ENCODE measurements at places on chromosomes 16 and 17.

DNA sequence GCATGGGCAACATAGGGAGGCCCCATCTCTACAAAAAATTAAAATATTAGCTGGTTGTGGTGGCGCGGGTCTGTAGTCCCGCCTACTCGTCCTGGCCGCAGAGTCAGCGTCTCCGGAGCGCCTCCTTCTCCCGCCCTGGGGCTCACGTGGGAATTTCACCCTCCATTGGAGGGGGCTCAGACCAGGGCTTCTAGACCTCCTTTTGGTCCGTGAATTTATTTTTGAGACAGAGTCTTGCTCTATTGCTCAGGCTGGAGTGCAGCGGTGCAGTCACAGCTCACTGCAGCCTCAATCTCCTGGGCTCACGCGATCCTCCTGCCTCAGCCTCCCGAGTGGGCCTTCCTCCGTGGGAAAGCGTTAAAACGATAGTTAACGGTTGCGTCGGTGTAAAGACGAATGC is 394 bp upstream of the NME4 start:
- DNase-seq = no peak

GRCh38 chr17:14768923-14769322 is 468.0 kb downstream of the HS3ST3B1 start:
- DNase-seq = no peak

GRCh38 chr17:46273541-46274236 is 21.2 kb upstream of the LRRC37A start:
- DNase-seq = no peak

GRCh38 chr17:21288571-21289017 is 4.1 kb downstream of the MAP2K3 start:
- DNase-seq = no peak

GRCh38 chr16:56625943-56626654 is 518 bp downstream of the MT1E start:
- no peak for DNase-seq

DNA sequence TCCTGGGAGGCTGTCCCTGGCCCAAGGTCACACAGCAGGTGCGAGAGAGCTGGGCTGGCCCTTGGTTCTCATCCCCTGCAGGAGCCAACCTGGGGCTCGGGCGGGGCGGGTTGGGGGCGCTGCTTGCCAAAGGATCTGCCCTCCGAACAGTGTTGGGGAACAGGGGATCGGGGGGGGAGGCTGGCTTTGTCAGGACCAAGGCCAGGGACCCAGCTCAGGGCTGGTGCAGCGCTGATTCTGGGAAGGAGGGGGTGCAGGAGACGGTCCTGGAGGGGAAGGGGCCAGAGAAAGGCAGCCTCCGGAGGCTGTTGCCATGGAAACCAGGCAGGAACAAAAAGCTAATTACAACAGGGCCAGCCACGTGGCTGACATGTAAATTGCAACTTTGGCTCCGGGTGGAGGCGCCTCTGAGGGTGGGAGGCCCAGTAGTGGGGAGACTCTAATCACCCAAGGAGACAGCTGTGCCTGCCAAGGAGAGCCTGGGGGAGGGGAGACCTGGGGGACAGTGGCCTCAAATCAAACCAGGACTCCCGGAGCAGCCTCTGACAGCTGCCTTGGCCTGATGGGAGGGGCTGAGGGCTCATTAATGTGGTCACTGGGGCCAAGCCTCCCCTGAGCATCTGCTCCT is 1.3 kb downstream of the TUBB3 start:
- no peak for DNase-seq

DNA sequence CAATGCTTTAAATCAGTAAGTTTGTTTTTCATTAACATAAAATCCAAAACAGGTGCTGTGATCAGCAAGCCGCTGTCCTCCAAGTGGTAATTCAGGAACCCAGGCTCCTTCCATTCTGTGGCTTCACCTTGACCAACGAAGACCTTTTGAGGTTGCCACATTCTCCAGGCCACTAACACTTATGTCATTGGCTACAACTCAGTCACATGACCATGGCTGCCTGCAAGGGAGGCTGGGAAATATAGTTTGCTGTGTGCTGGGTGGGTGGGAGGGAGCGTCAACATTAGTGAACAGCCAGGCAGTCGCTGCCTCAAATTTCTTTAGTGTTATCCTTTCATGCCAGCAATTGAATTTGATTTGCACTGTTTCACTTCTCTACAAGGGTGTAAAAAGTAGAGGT is 549.2 kb downstream of the MAF start:
- DNase-seq = no peak

- no peak for DNase-seq
Measured at GRCh38 chr16:1749152-1750117, 21.9 kb downstream of the NME3 start.

All from stimulated activated CD4-positive, alpha-beta T cell treated with anti-CD3 and anti-CD28 coated beads, TNF-alpha, amount 100 ng/mL, for 48 hours (primary cell).